Stimulated activated CD4-positive, alpha-beta T cell treated with anti-CD3 and anti-CD28 coated beads, Interleukin-2, amount 100 ng/mL, for 4 hours (primary cell): ENCODE measurements at places on chromosomes 4 and X.

DNA sequence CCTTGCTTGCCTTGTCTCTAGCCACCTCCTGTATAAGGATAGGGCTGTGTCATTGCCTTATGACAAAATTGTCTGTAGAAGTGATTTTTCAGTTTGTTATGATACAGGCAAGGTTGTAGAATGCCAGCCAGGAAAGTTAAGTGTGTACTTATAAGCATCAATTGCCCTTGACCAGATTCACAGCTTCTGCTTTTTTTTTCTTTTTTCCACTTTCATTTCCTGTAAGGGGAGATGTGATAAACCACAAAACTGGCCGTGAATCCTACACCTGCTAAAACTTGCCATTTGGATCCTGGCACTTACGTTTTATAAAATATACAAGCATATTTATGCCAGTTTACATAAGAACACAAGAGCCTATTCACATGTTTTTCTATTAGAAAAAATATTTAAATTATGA is 35.0 kb upstream of the BMPR1B start:
- no peak for DNase-seq

GRCh38 chr4:150308824-150309472 is 230.7 kb downstream of the DCLK2 start:
- no peak for DNase-seq

GRCh38 chr4:81120055-81120454 is 89.5 kb downstream of the BMP3 start:
- DNase-seq: no peak

GRCh38 chr4:102736636-102737549 is 23.9 kb downstream of the MANBA start:
- no peak for DNase-seq

DNA sequence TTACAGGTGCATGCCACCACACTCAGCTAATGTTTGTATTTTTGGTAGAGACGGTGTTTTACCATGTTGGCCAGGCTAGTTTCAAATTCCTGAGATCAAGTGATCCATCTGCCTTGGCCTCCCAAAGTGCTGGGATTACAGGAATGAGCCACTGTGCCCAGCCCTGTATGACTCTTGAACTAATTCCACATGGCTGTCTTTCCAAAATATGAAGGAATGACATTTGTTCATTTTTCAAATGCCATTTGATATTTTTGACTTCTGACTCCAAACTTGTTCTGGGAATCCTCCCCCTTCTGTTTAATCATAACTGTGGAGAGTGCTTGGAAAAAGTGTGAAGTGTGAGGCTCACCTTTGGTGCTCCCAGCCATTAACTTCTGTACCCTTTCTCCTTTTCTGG is 119.2 kb downstream of the NHS start:
- DNase-seq: no peak

- no peak for DNase-seq
Measured at GRCh38 chrX:41003506-41004270, 81.6 kb upstream of the USP9X start.

DNA sequence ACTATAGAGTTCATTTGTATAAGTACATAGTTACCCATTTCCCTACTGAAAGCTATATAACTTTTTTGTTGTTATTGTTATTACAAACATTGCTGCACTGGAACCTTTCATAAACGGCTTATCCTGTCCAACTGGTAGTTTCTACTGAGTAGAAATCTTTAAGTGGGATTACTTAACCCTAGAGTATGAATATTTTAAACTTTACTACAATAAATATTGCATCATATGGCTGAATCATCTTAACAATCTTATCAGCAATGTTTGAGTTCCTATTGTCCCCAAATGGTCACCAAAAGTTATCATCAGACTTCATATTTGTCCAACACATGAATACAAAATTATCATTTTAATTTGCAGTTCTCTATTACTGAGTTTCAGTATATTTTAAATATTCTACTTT is 40.5 kb downstream of the LCORL start:
- DNase-seq: no peak

- DNase-seq: no peak
Measured at GRCh38 chr4:56080384-56080783, 131.6 kb downstream of the CEP135 start.
